ENCODE measurements at places on chromosomes 4 and X. TPM values are rescaled to one million over a fixed set of nuclear protein-coding genes. Genes with fewer than 3 reads are reported as not detected.
A peak's percentile ranks its signal among the peaks of the same experiment; 100 is the strongest.

- no peaks in the 10 kb centered on the region for H3K4me1 ChIP-seq
- peaks cover 5% of the 10 kb centered on the region for H3K27me3 ChIP-seq
- no peak for DNase-seq
- no peak overlapping the region for H3K27ac ChIP-seq
Measured at GRCh38 chr4:46946919-46947536, 38.0 kb upstream of the COX7B2 start.

The PCYT1B gene
- 0.10 TPM for polyA plus RNA-seq

GRCh38 chr4:5734853-5735252 lies 23.9 kb downstream of the EVC start:
- H3K4me3 ChIP-seq = no peak overlapping the region
- DNase-seq = no peak
- no peaks in the 10 kb centered on the region for H3K4me1 ChIP-seq

GRCh38 chr4:60617731-60618130 lies 582.4 kb upstream of the ADGRL3 start:
- no peak for DNase-seq
- no peaks in the 10 kb centered on the region for H3K4me1 ChIP-seq
- no peak overlapping the region for H3K4me3 ChIP-seq
- peaks cover 6% of the 10 kb centered on the region for H3K36me3 ChIP-seq
- H3K27me3 ChIP-seq = no peaks in the 10 kb centered on the region
- H3K27ac ChIP-seq = no peak overlapping the region

DNA sequence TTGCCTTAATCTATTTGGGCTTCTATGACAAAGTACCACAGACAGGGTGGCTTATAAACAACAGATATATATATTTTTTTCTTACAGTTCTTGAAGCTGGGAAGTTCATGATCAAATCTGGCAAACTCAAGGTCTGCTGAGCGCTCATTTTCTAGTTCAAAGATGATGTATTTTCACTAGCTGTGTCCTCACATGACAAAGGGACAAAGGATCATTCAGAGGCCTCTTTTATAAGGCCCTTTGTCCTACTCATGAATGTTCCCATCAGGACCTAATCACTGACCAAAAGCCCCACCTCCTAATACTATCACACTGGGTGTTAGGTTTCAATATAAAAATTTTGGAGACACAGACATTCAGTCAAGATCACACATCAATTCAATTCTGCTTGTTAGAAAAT lies 2025.2 kb downstream of the PCDH7 start:
- H3K27me3 ChIP-seq = no peaks in the 10 kb centered on the region
- H3K4me3 ChIP-seq = no peak overlapping the region
- DNase-seq = no peak
- no peaks in the 10 kb centered on the region for H3K36me3 ChIP-seq
- H3K4me1 ChIP-seq = no peaks in the 10 kb centered on the region
- H3K27ac ChIP-seq = no peak overlapping the region

DNA sequence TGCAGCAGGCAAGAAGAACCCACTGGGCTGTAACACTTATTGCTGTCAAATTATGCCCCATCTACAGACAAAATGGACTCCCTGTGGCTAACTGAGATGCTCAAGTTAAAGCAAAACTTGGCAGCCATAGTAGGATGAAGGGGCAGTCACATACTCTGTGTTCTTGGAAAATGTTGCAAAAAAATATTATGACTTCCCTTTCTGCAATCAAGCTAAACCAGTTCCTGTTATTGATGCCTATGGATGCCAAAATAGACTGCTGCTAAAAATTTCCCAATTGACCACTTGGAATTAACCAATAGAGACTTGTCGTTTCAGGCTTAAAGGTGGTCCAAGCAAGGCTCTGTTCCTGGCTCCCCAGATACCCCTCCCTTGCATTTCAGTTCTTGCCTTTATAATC lies 49.5 kb downstream of the IQCM start:
- no peak overlapping the region for H3K4me3 ChIP-seq
- H3K4me1 ChIP-seq = no peaks in the 10 kb centered on the region
- no peaks in the 10 kb centered on the region for H3K27me3 ChIP-seq
- no peak for DNase-seq

- no peak overlapping the region for H3K27ac ChIP-seq
- no peak overlapping the region for H3K4me3 ChIP-seq
- no peaks in the 10 kb centered on the region for H3K4me1 ChIP-seq
Measured at GRCh38 chrX:150158554-150159332, 204.4 kb upstream of the MAMLD1 start.

DNA sequence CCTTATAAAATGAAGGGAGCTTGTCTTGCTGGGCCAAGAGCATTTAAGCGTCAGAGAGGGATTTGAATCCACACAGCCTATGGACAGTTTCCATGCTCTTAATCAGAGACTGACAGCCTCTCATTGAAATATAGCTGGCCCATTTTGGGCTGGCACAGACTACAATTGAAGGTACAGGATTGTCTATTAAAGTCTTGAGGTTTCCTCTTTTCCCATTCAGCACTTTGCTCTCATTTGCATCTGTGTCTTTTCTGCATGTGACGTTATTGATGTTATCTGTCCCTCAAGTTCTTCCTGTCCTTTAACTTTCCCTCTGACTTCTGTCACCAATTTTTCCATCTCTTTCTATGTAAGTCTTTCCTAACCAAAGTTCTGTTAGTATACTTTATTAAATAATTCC lies 133.3 kb upstream of the SFRP2 start:
- H3K36me3 ChIP-seq = no peaks in the 10 kb centered on the region
- H3K27me3 ChIP-seq = no peaks in the 10 kb centered on the region
- H3K4me1 ChIP-seq = no peaks in the 10 kb centered on the region
- no peak overlapping the region for H3K27ac ChIP-seq

GRCh38 chr4:8318509-8318908 lies 49.0 kb downstream of the HTRA3 start:
- peaks cover 2% of the 10 kb centered on the region for H3K27me3 ChIP-seq
- H3K27ac ChIP-seq = no peak overlapping the region
- H3K36me3 ChIP-seq = no peaks in the 10 kb centered on the region
- DNase-seq = no peak
- no peak overlapping the region for H3K4me3 ChIP-seq

The CPE gene
- not detected for polyA plus RNA-seq

DNA sequence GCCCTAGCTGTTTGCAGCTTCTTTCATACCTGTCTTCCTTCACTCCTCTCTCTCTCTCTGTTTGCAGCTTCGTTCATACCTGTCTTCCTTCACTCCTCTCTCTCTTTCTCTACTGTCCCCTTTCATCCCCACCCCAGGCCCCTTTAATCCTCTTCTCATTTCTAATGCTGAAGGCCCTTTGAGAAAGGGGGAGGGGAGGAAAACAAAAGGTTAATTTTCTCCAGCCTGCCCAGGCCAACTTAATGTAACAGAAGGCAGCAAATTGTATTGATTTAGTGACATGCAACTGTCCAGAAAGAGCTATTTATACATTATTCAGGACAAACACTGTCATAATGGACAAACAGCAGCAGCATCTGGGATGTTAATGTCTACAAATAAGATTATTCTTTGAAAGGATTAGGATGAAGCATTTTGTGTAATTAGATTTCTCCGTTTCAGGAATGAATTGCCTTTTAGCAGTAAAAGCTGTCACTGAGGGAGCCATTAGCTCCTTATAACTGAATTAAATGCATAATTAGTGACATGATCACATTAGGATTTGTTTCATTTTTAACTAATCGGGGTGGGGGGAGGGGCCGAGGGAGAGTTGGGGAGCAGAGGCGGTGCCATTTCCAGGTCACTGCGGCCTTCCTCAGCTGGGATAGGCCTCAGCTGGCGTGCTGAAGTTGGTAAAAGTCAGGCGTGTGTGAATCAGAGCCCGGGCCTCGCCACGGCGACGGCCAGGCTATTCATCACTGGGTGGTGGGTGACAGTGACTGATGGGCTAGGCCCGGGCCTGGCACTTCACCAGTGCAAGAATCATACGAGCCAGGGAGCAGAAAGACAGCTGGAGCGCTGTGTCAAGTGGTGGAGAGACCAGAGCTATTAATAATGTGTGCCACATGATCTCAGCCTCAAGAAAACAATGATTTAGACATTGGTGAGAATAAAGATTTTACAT lies 174.5 kb downstream of the NKX6-1 start:
- H3K36me3 ChIP-seq = no peaks in the 10 kb centered on the region
- no peaks in the 10 kb centered on the region for H3K27me3 ChIP-seq
- DNase-seq = no peak
- no peak overlapping the region for H3K27ac ChIP-seq
- no peak overlapping the region for H3K4me3 ChIP-seq

DNA sequence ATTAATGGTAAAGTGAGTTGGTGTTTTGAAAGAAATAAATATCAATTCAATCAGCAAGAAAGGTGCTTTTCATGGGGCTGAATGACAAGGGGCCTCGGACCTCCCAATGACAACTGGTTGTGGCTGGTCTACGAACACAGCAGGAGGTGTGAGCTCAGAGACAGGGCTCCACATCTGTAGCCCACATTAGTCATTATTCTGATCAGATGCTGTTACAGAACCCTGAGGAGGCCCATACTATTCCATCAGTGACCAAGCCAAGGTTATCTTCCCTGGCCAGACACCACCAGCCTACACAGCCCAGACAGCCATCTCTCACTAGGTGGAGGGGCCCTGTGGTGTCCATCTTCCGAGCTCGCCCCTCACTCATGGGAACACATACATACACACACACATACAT lies 168.8 kb downstream of the SH3KBP1 start:
- no peaks in the 10 kb centered on the region for H3K36me3 ChIP-seq
- no peak overlapping the region for H3K4me3 ChIP-seq
- peaks cover 5% of the 10 kb centered on the region for H3K27me3 ChIP-seq

The MMRN1 gene
- polyA plus RNA-seq = 2.5 TPM

GRCh38 chrX:136780241-136780640 lies 491 bp downstream of the ARHGEF6 start:
- H3K36me3 ChIP-seq = no peaks in the 10 kb centered on the region
- H3K27ac ChIP-seq = peak overlapping the region; percentile 86
- H3K27me3 ChIP-seq = no peaks in the 10 kb centered on the region
- H3K4me1 ChIP-seq = peaks cover 66% of the 10 kb centered on the region
- H3K4me3 ChIP-seq = peak overlapping the region; percentile 93
- no peak for DNase-seq

- H3K4me3 ChIP-seq = no peak overlapping the region
- H3K27ac ChIP-seq = no peak overlapping the region
- H3K4me1 ChIP-seq = no peaks in the 10 kb centered on the region
- peaks cover 5% of the 10 kb centered on the region for H3K27me3 ChIP-seq
- DNase-seq = no peak
Measured at GRCh38 chr4:154516318-154517029, 24.9 kb upstream of the DCHS2 start.

The UBE2A gene
- polyA plus RNA-seq = 76.0 TPM

GRCh38 chr4:183057255-183057654 lies 41.8 kb upstream of the WWC2 start:
- H3K27ac ChIP-seq = no peak overlapping the region
- no peaks in the 10 kb centered on the region for H3K4me1 ChIP-seq

GRCh38 chrX:30748342-30748960 lies 95.2 kb downstream of the GK start:
- no peaks in the 10 kb centered on the region for H3K36me3 ChIP-seq
- H3K27ac ChIP-seq = no peak overlapping the region
- H3K4me1 ChIP-seq = no peaks in the 10 kb centered on the region
- no peak for DNase-seq

DNA sequence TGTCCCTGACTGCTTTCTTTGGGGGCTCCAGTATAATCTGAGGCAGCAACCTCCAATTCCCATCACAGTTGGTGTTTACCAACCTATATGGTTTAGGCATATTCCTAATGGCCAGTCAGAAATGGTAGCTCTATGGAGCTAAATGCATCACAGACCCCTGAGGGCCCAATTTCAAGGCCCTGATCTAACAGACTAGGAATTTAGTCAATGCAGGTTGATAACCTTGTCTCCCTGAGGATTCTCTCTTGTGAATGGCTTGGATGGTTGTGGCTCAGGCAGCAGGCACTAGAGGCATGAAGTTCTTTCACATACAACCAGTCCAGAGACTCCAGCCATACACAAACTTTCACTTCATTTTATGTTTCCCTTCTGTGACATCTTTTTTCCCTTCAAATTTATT lies 59.4 kb downstream of the TMPRSS11F start:
- H3K27ac ChIP-seq = no peak overlapping the region
- no peaks in the 10 kb centered on the region for H3K36me3 ChIP-seq
- H3K4me1 ChIP-seq = no peaks in the 10 kb centered on the region

DNA sequence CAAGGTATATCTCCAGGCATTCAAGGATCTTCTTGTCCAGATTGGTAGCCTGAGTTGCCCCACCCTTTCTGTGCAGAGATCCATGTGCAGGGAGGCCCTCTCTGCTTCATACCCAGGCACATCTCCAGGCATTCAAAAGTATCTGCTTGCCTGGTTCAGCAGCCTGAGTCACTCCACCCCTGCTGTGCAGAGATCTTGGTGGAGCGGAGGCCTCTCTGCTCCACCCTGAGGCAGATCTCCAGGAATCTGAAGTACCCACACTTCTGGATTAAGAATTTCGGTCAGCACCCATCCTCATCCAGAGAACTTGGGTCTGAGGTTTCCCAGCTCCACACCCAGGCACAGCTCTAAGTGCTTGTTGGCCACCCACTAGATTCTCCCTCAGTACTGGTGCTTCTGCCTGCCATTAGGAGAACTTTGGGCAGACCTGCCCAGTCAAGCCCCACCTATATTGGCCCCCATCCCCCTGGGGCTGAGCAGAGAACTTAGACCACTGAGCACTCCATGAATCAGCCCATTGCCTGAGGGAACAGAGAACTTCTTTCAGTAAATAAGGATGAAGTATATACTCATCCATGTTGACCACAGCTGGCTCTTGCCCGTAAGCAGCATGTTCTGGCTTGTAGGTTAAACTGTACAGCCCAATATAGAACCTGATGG lies 199.5 kb upstream of the ZCCHC13 start:
- H3K27ac ChIP-seq = no peak overlapping the region
- DNase-seq = no peak
- H3K4me1 ChIP-seq = no peaks in the 10 kb centered on the region
- no peaks in the 10 kb centered on the region for H3K27me3 ChIP-seq
- H3K4me3 ChIP-seq = no peak overlapping the region

The AFF2 gene
- polyA plus RNA-seq = not detected

The SLITRK2 gene
- not detected for polyA plus RNA-seq

DNA sequence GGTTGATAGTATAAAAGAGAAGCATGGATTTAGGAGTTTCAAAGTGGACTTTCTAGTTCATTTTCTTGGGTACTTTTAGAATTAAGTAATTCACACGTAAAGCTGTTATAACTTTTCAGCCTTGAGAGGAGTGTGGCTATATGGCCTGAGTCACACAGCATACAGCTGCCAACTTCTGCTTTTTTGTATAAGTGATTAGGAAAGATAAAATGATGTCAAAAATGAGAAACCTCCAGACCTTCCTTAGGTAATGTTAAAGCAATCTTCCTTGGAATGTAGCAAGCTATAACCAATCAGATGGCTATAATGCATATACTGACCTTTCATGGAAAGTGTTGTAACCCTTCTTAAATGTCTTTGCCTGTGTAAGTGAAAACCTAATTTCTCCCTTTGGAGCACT lies 39.2 kb downstream of the RAB40AL start:
- H3K27ac ChIP-seq = no peak overlapping the region
- H3K36me3 ChIP-seq = no peaks in the 10 kb centered on the region
- no peak overlapping the region for H3K4me3 ChIP-seq
- DNase-seq = no peak
- no peaks in the 10 kb centered on the region for H3K4me1 ChIP-seq
- no peaks in the 10 kb centered on the region for H3K27me3 ChIP-seq

GRCh38 chrX:118975831-118976598 lies 1.6 kb downstream of the LONRF3 start:
- DNase-seq = peak; percentile 77
- peaks cover 14% of the 10 kb centered on the region for H3K27me3 ChIP-seq
- peak overlapping the region; percentile 89 for H3K27ac ChIP-seq

- H3K27me3 ChIP-seq = peaks cover 18% of the 10 kb centered on the region
- H3K27ac ChIP-seq = peak overlapping the region; percentile 99
- H3K36me3 ChIP-seq = no peaks in the 10 kb centered on the region
- peak overlapping the region; percentile 92 for H3K4me3 ChIP-seq
Measured at GRCh38 chrX:47194194-47194787, 662 bp downstream of the UBA1 start.

GRCh38 chr4:125526420-125526819 lies 211.7 kb downstream of the FAT4 start:
- H3K27me3 ChIP-seq = no peaks in the 10 kb centered on the region
- H3K4me3 ChIP-seq = no peak overlapping the region
- no peak for DNase-seq
- H3K36me3 ChIP-seq = no peaks in the 10 kb centered on the region

Data from immature natural killer cell (primary cell).